Retina (tissue), 1 donor: ENCODE measurements at places on chromosomes 16 and 17.

DNA sequence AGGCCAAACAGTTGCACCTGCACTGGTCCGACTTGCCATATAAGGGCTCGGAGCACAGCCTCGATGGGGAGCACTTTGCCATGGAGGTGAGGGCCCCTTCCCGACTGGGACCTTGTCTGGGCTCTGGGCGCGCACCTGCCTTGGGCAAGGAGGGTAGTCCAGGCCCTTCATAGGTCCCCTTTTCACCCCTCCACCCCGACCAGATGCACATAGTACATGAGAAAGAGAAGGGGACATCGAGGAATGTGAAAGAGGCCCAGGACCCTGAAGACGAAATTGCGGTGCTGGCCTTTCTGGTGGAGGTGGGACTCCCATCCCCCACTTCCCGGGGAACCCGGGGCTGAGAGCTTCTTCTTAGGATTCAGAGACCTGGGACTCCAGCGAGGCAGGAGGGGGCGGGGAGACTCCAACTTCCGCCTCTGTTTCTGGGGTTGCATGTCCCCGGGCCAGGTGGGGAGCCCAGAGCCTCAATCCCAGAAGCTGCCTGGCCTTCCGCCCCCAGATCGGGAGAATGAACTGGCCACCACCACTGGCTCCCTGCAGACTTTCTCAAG is 7.8 kb downstream of the CA4 start:
- no peak for DNase-seq

DNA sequence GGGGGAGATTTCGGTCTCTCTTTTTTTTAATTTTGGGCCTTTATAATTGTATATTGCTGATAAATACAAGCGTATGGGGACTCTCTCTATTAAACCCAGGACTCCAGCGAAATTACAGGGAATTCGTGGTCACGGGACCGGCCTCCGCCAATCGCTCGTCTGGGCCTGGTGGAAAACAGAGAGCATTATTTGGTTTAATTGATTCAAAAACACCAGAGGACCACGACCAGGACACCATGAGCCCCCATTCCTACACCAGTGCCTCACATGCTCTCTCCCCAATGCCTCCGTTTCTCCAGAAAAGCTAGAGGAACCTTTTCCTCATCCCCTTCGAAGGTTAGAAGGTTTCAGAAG is at the start of gene HOXB2:
TSS of gene HOXB2 (minus strand) at position 88 of the 354 bp plus-strand sequence. CDS start 198 bp downstream, outside the sequence.
- DNase-seq, result peak; percentile 35

DNA sequence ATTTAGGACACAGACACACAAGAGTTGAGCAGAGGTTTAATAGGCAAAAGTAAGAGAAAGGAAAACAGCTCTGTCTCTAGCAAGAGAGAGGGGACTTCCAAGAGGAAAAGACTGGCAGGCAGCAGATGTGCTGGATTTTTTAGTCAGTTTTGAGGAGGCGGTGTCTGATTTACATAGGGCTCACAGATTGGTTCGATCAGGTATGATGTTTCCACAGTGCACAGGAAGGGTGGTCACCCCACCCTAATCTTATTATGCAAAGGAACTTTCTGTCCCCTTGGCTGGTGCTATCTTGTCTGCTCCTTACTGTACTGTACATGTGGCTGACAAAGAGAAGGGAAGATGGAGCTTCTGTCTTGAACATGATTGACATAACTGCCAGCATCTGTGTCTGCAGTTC is 25.3 kb downstream of the BFAR start:
- no peak for DNase-seq

GRCh38 chr16:81567987-81568748 is 123.6 kb downstream of the CMIP start:
- no peak for DNase-seq

DNA sequence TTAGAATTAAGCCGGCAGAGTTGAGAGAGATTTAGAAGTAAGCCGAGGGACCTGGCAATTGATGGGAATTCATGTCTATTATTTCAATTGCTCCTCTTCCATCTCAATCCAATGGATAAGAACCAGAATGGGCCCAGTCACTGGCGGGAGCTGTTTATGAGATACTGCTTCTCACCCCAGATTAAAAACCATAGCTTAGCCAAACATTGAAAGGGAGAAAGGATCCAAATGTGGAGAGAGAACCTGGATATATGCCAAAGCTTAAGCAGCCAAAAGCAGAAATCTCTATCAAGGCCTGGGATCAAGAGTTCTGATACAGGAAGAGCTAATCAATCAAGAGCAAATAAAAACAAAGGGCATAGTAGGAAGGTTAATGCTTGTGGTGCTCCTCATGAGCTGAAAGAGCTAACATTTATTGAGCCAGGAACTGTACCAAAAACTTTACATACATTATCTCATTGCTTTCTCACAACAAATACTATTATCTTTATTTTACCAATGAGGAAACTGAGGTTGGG is 2.8 kb downstream of the SLFN12L start:
- no peak for DNase-seq
